ENCODE measurements at places on chromosomes 5 and 9.

DNA sequence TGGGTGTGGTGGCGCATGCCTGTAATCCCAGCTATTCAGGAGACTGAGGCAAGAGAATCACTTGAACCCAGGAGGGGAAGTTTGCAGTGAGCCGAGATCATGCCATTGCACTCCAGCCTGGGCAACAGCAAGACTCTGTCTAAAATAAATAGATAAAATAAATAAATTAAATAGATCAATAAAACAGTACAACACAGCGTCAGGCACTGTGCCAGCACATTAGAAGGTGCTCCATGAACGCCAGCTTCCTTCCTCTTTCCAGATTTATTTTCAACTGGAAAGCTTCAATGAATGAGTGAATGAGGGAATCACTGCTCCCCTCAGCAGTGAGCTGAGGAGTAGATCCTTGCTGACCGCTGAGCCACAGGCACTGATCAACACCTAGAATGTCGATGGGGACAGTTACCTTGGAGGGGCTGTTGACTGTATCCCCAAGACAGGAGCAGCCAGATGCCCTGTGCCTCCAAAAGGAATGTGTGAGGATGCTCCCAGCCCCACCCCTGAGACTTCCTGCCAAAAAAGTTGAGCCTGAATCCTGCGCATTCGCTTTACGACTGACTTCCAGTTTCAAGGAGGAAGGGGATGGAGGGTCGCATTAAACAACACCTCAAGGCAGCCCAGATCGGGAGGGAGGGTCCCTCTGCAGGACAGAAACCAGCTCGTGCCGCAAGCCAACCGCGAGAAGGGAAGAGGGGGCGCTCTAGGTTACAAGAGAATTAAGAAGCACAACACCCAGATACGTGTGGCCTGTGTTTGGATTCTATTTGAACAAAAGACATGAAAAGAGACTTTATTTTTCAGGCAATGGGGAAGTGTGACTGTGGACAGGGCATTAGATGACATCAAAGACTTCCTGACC lies 54.0 kb upstream of the CNOT6 start:
- no peak for DNase-seq

DNA sequence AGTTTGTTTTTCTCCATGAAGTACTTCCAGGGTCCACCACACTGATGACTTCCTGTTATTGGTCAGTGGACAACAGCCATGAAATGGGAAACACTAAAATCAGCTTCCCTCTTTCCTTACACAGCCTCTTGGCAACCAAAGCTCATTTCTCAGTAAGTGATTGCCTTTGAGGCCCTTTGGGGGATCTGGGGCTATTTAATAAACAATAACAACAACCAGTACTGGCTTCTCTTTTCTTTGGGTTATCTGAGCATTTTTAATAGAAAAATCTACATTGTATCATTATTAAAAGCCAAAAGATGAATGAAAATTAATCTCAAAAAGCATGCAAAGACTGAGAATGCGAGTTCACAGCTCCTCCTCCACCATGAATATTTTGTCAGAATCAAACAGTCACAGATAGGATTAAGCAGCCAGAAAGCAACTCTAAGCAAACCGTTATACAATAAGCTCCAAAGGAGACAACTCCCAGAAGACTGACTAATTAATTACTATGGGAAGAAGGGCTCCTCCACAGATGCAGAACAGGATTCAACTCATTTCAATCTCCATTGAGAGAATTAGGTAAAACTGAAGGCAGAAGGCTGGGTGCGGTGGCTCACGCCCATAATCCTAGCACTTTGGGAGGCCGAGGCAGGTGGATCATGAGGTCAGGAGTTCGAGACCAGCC lies 68.3 kb downstream of the SERINC5 start:
- DNase-seq = no peak

DNA sequence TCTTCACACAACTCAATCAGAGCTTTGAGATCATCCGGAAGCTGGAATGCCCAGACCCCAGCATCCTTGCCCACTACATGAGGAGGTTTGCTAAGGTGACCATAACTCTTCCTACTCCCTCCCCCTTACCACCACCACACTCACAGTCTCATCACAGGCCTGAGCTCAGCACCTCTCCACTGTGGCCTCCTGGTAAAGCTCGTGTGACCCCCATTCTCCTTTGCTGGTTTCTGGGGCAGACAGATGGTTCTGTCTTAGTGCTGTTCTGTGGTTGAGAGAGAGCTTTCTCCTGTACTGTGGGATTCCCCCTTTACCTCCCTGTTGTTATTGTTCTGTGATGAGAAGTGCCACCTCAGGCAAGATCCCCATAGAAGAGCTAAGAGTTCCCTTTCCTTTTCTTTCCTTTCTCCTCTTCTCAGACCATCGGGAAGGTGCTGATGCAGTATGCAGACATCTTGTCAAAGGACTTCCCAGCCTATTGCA lies 92.7 kb upstream of the RUSC2 start:
- no peak for DNase-seq

GRCh38 chr5:39714036-39714698 lies 289.4 kb upstream of the DAB2 start:
- DNase-seq = peak; percentile 62

DNA sequence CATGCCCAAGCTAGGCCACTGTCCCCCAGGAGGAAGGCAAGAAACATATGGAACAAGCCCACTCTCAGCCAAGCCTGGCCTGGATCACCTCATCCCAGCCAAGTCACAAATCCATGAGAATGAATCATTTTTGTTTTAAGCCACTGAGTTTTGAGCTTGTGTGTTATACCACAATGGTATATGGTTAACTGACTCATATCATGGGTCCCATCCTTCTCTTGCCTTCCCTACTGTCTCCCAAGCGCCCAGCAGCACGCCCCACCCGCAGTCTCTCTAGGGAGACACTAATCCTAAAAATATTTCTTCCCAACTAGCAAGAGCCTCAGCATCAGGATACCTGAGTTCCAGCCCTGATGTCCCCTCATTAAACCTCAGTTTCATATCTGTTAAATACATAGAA lies 248.1 kb downstream of the CDK5RAP2 start:
- peak; percentile 39 for DNase-seq

GRCh38 chr5:32831624-32832023 lies 120.5 kb downstream of the NPR3 start:
- DNase-seq = no peak

DNA sequence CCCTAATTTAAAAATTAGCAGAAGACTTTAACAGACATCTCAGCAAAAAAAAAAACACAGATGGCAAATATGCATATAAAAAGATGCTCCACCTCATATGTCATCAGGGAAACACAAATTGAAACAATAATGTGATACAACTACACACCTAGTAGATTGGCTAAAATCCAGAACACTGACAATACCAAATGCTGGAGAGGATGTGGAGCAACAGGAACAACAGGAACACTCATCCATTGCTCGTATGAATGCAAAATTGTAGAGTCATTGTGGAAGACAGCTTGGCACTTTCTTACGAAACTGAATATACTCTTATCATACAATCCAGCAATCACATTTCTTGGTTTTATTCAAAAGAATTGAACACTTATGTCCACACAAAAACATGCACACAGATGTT lies 22.1 kb downstream of the MCIDAS start:
- DNase-seq = no peak

- peak; percentile 58 for DNase-seq
Measured at GRCh38 chr9:83280268-83280667, 217.3 kb upstream of the RASEF start.

DNA sequence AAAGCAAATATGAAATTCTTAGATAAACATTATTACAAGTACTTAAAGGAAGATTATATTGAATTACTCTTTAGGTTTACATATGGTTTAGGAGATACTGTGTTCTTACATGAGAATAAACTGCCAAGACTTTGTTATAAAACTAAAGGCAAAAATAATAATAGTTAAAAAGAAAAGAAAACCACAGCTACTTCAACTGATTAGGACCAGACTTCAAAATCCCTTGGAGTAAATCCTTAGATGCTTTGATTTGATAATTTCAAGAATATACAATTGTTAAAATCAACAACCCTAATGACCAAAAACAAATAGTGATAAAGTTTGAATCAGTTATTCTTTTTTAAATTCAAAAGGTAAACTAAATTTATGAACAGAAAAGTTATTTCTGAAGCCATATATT lies 389.6 kb upstream of the COX7C start:
- no peak for DNase-seq

GRCh38 chr9:12689233-12689632 lies 4.0 kb upstream of the TYRP1 start:
- no peak for DNase-seq

- DNase-seq = peak; percentile 28
Measured at GRCh38 chr9:135797507-135798262, 95.7 kb downstream of the KCNT1 start.

DNA sequence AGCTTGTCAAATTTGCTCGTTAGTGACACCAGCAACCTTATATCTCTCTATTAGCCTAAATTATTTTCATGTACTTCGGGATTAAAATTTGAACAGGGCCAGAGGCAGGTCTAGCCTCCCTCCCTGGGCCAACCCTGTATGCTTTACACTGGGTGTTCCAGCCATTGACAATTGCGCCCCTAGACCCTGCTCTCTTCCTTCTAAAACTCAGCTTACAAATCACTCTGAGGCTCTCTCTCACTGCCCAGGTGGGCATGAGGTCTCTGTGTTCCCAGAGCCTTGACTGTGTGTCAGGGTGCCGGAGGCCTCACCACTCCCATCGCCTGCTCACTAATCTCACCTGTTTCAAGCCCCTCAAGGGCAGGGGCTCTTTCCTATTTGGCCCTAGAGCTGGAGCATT lies 6.4 kb upstream of the CFAP90 start:
- DNase-seq = no peak

- no peak for DNase-seq
Measured at GRCh38 chr5:181199881-181200638, 4.9 kb downstream of the TRIM7 start.

DNA sequence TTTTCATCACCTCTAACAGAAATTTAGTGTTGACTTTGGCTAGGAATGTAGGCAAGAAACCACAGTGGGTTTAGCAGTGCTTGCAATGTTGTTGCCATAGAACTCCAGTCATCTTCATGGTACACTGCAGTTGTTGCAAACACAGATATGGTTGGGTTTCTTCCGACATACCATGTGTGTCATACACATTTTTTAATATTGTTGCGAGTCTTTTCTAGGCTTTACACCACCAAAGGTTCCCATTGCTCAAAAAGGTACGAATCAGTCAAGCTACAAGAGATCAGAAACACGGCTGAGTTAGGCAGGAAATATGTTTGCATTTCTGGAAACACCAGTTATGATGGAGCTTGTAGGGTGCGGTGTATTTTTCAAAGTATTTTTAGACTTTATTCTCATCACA lies 172.4 kb downstream of the SYK start:
- peak; percentile 61 for DNase-seq

DNA sequence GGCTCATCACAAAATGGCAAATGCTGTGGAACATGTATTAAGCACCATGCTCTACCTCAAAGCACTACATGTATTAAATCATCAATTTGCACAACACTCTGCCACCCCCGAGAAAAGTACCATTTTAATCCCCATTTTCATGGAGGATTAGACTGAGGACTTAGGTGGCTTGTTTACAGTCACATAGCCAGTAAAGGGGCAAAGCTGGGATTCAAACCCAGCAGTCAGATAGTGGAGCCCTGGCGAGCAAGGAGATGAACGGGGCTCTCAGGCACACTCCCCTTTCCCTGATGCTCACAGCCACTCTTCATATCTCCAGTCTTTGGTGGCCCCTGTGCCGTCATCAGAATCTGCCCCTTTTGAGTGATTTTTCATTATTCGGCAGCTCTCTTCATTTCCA lies 262.9 kb downstream of the DIRAS2 start:
- DNase-seq = no peak

- no peak for DNase-seq
Measured at GRCh38 chr5:123880875-123881274, 368.9 kb downstream of the CSNK1G3 start.

DNA sequence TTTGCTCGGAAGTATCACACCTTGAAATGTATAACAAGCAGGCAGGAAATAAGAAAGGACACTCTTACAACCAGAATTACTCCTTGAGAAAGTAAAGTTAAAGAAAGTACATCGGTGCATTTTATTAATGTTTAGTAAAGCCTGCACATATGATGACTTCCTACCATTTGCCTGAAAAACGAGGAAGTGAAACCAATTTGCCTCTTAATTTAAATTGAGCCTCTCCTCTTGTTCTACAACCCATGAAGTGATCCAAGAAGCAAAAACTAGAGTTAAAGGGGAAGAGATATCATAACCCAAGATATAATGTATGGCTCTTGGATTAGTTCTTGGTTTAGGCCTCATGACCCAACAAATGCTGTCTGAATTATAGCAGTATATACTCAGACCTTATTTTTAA lies 95.6 kb downstream of the GNAQ start:
- no peak for DNase-seq

DNA sequence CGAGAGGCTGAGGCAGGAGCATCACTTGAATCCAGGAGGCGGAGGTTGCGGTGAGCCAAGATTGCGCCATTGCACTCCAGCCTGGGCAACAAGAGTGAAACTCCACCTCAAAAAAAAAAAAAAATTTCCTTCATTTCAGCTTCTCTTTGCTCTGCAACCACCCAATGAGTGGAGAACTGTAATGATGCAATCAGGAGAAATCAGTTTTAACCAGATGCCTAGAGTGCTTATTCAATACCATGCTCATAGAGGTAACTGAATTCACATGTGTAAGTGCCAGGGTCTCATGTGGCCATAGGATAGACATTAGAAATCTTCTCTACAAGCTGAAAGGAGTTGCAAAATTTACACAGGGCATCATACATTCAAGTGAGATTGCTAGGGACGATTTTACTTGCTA lies 70.6 kb downstream of the HMHB1 start:
- DNase-seq = peak; percentile 81

- DNase-seq = no peak
Measured at GRCh38 chr5:137808503-137809135, 54.5 kb upstream of the HNRNPA0 start.

DNA sequence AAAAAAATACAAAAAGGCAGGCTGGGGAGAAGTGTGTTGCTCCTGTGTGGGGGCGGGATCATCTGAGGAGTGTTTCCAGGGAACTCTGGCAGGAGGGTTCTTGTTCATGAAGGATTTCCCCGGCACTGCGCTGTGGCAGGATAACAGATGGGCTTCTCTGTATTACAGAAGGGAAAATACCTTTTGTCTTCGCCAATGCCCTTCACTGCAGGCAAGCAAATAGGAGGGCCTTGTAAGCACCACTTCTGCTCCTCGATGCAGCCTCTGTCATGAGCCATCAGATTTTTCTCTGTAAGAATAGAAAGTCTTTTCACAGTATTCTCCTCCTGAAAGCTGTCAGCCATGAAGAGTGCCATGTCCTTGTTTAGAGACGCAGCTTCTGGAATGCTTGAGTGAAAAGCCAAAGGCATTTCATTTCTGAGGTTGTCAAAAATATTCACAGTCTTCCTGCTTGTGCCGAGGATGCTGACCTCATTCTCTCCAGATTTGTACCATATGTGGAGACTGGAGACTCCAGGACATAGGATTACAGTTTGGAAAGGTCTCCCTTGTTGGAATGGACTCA lies 294.0 kb downstream of the YTHDC2 start:
- DNase-seq = peak; percentile 89

- peak; percentile 70 for DNase-seq
Measured at GRCh38 chr9:6931913-6932312, 174.1 kb downstream of the KDM4C start.

GRCh38 chr5:54524082-54524481 lies 6.5 kb downstream of the SNX18 start:
- no peak for DNase-seq

GRCh38 chr5:96716716-96717115 lies 54.5 kb downstream of the CAST start:
- no peak for DNase-seq
